ENCODE measurements at places on chromosomes 12 and 14.

DNA sequence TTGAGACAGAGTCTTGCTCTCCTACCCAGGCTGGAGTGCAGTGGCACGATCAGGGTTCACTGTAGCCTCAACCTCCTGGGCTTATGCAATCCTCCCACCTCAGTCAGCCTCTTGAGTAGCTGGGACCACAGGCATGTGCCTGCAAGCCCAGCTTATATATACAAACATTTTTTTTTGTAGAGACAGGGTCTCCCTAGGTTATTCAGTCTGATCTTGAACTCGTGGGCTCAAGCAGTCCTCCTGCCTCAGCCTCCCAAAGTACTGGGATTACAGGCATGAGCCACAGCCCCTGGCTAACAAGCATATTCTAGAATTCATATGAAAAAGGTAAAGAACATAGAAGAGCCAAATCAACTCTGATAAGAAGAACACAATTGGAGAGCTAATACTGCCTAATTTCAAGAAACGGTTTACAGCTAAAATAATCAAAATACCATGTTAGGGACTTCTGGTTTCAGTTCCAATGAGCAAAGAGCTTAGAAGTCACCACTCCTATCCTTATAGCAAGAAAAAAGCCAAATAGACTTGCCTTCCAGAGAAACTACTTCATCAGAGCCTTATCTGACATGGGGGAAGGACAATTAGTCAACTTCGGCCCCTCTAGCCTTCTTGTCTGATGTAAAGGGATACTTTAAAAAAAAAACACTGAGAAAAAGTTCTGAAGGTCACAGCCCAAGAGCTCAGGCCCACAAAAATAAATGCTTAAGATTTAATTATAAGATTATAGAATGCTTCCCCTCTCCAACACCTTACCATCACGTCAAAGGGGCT, 37.6 kb downstream of the TMEM116 start:
- peak; percentile 46 for DNase-seq

- peak; percentile 64 for DNase-seq
Measured at GRCh38 chr12:121036810-121037326, 2.2 kb downstream of the OASL start.

GRCh38 chr14:70181276-70181675, 7.5 kb downstream of the SLC8A3 start:
- DNase-seq = no peak

GRCh38 chr12:76628745-76629144, 69.2 kb upstream of the OSBPL8 start:
- no peak for DNase-seq

GRCh38 chr14:40028991-40029390, 596.8 kb upstream of the FBXO33 start:
- DNase-seq = no peak

DNA sequence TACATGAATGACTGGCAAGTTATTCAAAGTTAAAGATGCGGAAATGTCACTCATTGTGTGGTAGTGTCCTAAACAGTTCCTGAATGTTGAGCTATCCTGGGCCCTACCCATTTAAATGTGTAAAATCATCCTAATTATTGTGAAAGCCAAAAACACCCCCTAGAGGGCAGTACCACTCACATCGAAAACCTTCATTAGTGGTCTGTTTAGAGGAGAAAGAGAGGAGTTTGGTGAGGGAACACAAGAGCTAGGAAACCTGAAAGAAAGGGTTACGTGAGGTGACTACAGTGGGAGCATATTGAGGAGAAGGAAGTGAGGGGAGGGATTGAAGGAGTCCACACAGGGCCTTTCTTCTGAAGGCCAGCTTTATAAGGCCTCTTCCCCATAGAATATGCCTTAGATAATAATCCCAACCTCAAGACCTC, 2.5 kb upstream of the TEP1 start:
- DNase-seq = peak; percentile 88

GRCh38 chr12:98578821-98579220, 14.7 kb upstream of the SLC25A3 start:
- DNase-seq = no peak
